Caco-2 (cell line): ENCODE measurements at places on chromosomes 5 and 9. TPM values are rescaled to one million over a fixed set of nuclear protein-coding genes. Genes with fewer than 3 reads are reported as not detected.

DNA sequence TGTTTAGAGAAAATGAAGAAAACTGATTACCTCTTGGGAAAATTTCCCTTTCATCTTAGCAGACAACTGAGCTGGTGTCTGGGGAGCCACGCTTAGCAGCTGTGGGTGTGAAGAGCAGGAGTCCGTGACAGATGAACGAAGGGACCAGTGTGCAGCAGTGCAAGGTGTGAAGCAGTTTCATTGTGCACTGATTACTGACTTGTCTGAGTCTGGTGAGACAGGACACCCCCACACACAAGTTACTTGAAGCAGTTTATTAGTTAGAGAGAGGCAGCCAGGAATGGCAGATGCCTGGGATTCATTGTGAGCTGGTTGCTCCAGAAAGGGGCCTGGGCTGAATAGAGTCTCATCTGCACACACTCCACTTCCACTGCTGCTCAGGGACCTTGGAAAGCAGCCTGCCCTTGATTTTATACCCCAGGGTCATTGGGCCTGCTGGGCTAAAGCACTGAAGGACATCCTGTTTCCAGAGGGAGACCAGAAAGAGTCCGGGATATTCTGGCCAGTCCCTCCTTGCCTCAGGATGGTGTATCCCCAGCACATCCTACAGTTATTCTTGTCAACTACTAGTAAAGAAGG lies 47.4 kb downstream of the FBXL7 start:
- H3K36me3 ChIP-seq: no peaks in the 10 kb centered on the region
- H3K27ac ChIP-seq: no peak overlapping the region
- H3K27me3 ChIP-seq: no peaks in the 10 kb centered on the region
- DNase-seq: no peak
- no peak overlapping the region for H3K4me3 ChIP-seq
- H3K4me1 ChIP-seq: no peaks in the 10 kb centered on the region

GRCh38 chr5:28855626-28856025 lies 1817.2 kb upstream of the CDH9 start:
- DNase-seq: no peak
- H3K27me3 ChIP-seq: no peaks in the 10 kb centered on the region
- H3K36me3 ChIP-seq: no peaks in the 10 kb centered on the region
- no peak overlapping the region for H3K27ac ChIP-seq
- H3K4me3 ChIP-seq: no peak overlapping the region

GRCh38 chr5:83777856-83778255 lies 57.2 kb upstream of the HAPLN1 start:
- no peaks in the 10 kb centered on the region for H3K27me3 ChIP-seq
- no peak overlapping the region for H3K27ac ChIP-seq
- H3K4me3 ChIP-seq: no peak overlapping the region
- no peaks in the 10 kb centered on the region; the same call in 1 of the 2 replicates for H3K36me3 ChIP-seq
- H3K4me1 ChIP-seq: peaks cover 28% of the 10 kb centered on the region

- H3K27ac ChIP-seq: no peak overlapping the region
- DNase-seq: no peak
- no peak overlapping the region for H3K4me3 ChIP-seq
Observed at GRCh38 chr9:14769230-14769571, 46.7 kb upstream of the CER1 start.

- H3K36me3 ChIP-seq: no peaks in the 10 kb centered on the region
- no peaks in the 10 kb centered on the region for H3K27me3 ChIP-seq
- no peak overlapping the region for H3K4me3 ChIP-seq
- H3K27ac ChIP-seq: no peak overlapping the region
Observed at GRCh38 chr5:123105864-123106263, 16.8 kb downstream of the PRDM6 start.

DNA sequence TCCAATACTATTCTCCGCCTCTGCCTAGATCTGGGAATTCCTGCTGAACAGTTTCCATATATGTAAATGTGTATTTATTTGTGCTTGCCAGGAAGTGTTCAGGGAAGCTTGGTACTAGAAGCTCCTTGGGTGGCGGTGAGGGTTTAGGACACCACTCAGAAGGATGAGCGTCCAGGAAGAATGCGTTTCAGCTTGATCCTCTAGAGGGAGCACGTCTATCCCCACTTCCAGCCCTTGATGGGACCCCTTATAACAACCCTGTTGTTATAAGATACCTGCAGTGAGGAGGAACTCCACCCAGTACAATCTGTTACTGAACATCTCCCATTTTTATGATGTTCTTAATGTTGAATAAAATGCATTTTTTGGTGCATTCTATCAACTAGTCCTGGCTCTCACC lies 88.9 kb downstream of the CYFIP2 start:
- no peaks in the 10 kb centered on the region for H3K27me3 ChIP-seq
- no peak overlapping the region for H3K4me3 ChIP-seq
- no peaks in the 10 kb centered on the region for H3K4me1 ChIP-seq
- no peak overlapping the region for H3K27ac ChIP-seq
- H3K36me3 ChIP-seq: no peaks in the 10 kb centered on the region
- DNase-seq: no peak

DNA sequence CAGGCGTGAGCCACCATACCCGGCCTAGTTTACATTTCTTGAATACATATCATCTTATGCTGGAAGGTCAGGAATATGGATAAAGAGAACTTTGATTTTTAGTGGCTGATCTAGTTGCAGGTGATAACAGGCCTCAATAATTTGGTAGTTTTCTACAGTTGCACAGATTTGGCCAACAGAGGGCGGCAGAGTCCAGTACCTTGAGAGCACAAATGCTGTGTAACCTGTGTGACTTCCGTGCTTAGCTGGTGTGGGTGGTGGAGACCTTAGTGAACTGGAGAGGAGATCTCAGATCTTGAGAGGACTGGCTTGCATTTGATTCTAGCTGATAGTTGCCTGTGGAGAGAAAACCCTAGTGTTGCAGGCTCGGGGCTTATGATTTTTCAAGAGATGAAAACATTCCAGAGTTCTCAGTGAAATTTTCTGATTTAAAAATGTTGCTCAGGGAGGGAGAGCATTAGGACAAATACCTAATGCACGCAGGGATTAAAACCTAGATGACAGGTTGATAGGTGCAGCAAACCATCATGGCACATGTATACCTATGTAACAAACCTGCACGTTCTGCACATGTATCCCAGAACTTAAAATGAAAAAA lies 17.4 kb upstream of the GPR151 start:
- H3K27me3 ChIP-seq: no peaks in the 10 kb centered on the region
- H3K4me1 ChIP-seq: no peaks in the 10 kb centered on the region
- no peaks in the 10 kb centered on the region for H3K36me3 ChIP-seq

The CDKN2B-AS1 gene
- total RNA-seq: 1.2 and 2.1 TPM in 2 replicates

The RECK gene
- 1.1 and 1.8 TPM in 2 replicates for total RNA-seq

The GMCL2 gene
- total RNA-seq: not detected in 2 replicates

The TMEM167A gene
- 85.0 and 97.1 TPM in 2 replicates for total RNA-seq

The C9orf50 gene
- total RNA-seq: not detected in 2 replicates

The MYMK gene
- total RNA-seq: not detected in 2 replicates

The PCDHGB2 gene
- total RNA-seq: 1.00 and 1.3 TPM in 2 replicates

The RANBP3L gene
- 0.20 TPM in 1 of 2 replicates, not detected in the other for total RNA-seq
